Neural crest cell (in vitro differentiated cells): ENCODE measurements at places on chromosomes 16 and 17. TPM values are rescaled to one million over a fixed set of nuclear protein-coding genes. Genes with fewer than 3 reads are reported as not detected.

The VPS35 gene
- total RNA-seq = 102 and 108 TPM in 2 replicates

The DPEP2 gene
- total RNA-seq = not detected in 2 replicates

The ZNF286A gene
- total RNA-seq = 128 and 130 TPM in 2 replicates

DNA sequence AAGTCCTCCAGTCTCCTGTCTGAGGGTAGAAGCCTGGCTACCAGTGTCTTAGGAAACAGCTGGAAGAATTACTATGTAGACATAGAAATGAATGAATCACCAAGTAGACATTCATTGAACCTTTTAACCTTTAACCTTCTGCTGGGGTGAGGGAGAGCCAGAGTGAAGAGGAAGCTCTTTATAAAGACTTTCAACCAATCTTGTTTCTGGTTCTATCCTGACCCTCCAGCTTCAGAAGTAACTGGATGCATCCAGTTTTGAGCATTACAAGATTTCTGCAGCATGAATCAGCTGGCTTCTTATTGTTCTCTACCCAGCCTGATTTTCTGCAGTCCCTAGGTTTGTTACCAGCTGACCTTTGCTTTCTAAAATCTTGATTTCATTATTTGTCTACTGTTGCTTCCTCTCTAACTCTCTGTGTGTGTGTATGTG lies 8.5 kb downstream of the TEKT1 start:
- no peak overlapping the region for H3K4me3 ChIP-seq
- no peaks in the 10 kb centered on the region for H3K36me3 ChIP-seq
- H3K27me3 ChIP-seq = peaks cover 17% of the 10 kb centered on the region
- peaks cover 12% of the 10 kb centered on the region for H3K4me1 ChIP-seq
- no peak overlapping the region for H3K27ac ChIP-seq
- no peak for DNase-seq

DNA sequence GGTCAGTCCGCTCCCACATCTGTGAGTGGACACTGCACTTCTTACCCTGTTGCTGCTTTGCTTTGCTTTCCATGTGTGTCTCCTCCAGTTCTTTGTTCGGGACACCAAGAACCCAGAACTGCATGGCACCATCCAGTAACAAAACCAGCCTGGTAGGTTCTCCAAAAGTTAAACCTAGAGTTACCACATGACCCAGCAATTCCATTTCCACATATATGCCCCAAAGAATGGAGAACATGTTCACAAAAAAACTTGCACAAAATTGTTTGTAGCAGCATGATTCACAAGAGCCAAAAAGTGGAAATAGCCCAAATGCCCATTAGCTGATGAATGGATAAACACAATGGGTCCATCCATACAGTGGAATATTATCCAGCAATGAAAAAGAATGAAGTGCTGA lies 10.3 kb upstream of the CCL22 start:
- no peak overlapping the region for H3K27ac ChIP-seq
- H3K27me3 ChIP-seq = peaks cover 62% of the 10 kb centered on the region
- no peaks in the 10 kb centered on the region for H3K36me3 ChIP-seq
- no peaks in the 10 kb centered on the region for H3K4me1 ChIP-seq
